ENCODE measurements at places on chromosomes 5 and 9. TPM values are rescaled to one million over a fixed set of nuclear protein-coding genes. Genes with fewer than 3 reads are reported as not detected.

DNAI1 gene
- not detected for total RNA-seq

PCDHGB7 gene
- 1.9 TPM for total RNA-seq

ARHGEF37 gene
- 1.1 TPM for total RNA-seq

CDKN2B gene
- 1.3 TPM for total RNA-seq

CHSY3 gene
- not detected for total RNA-seq

Measured in B cell (primary cell).